D341Med (cell line): ENCODE measurements at places on chromosomes 4 and X.

DNA sequence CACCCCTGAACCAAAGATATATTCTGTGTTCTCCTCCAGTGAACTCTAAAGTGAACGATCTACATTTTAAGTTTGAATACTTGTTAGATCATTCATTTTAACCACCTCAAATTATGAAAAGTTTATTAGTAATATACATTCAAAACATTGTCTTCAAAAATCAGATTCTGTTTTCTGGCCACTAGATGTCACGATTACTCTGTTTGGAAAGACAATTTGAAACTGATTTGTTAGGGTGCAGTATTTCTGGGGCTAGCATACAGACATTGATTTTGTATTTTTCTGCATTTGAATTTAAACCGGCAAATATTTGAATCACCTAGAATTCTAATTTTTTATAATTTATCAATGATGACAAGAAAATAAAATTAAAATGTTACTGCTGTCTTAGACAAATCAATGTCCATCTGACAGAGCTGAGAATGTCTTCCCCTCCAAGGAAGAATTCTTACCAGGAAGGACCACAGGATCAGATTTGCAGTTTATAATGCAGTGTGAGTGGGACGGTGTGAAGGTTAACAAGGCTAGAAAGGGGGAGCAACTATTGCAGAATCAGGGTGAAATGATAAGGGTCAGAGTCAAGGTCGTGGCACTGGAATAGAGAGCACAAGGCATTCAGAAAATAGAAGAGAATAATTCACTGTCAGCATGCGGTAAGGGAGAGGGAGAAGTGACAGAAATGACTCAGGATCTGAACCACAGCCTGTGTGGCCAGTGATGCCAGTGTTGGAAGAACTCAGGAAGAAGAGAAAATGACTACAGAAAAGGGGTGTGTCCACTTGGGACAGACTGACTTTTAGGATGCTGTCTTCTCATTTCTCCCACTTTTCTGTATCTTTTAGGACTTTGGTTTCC lies 91.6 kb downstream of the ANXA10 start:
- DNase-seq: no peak

DNA sequence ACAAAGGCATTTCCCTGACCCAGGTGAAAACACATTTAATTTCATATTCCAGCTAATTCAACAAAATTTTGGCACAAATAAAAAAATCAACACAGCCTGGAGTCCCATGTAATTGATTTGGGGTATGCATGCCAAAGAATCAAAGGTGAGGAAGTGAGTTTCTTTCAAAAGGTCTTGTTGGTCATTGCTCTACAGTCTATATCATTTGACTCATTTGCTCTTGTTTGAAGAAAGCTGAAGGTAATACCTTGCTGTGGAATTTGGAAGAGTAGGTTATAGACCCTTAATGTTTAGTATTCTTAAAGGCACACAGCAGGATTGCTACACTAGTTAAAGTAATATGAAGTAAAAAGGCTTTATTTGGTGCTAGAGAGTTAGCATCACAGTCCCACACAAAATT lies 25.4 kb downstream of the COL4A6 start:
- no peak for DNase-seq

DNA sequence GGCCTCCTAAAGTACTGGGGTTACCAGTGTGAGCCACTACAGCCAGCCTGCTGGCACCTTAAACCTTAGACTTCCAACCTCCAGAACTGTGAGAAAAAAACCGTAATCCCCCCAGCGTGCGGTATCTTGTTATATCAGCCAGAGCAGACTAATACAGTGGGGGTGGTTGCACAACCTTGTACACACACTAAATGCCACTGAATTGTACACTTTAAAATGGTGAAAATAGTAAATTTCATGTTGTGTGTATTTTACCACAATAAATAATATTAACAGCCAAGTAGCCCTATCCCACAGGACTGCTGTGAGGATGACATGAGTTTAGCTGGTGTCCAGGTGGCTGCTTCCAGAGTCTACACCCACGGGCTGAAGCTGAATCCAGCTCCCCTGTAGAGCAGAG lies 38.8 kb downstream of the ZBTB49 start:
- no peak for DNase-seq

DNA sequence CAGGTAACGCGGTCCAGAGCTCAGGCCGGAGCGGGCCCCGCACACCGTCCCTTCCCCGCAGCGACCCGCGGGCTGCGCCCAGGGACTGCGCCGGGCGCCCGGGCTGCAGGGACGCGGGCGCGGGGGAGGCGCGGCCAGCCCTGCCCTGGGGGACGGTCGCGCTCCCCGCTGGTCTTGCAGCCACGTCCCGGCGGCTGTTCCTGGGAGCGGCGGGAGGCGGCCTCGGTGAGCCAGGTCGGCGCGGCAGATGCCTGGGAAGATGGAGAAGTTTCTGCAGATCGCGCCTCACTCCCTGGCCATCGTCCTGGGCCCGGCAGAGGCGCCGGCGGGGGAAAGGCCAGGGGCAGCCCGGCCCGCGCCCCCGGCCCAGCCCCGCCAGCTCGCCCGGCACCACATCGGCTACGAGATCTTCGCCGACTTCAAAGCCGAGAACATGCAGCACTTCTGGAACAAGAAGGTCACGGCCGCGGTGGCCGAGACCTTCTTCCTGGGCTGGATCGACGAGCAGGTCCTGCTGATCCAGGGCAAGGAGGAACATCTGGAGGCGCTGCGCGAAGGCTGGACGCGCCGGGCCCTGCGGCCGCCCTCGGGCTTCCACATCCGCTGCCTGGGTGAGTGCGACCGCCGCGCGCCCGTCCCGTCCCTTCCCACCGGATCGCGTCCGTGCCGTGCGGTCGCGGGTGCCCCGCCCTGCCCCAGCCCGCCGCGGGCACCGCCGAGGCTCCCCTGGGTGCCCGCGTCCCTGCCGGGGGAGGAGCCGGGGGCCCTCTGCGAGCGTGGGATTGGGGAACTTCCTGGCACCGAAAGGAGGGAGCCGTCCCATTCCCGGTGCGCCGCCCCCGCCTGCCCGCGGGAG lies 107.4 kb upstream of the STOX2 start:
- DNase-seq: peak; percentile 72

- DNase-seq: no peak
These were observed 3.3 kb upstream of the LIN54 start for GRCh38 chr4:83013902-83014301.

GRCh38 chr4:11730545-11730944 lies 301.9 kb upstream of the HS3ST1 start:
- no peak for DNase-seq

- DNase-seq: no peak
These were observed 175.5 kb upstream of the ADGRL3 start for GRCh38 chr4:61024610-61025009.

- no peak for DNase-seq
These were observed 127.4 kb downstream of the SH3RF1 start for GRCh38 chr4:169143335-169143734.

- DNase-seq: no peak
These were observed 82.6 kb downstream of the LUZP4 start for GRCh38 chrX:115372152-115372551.

GRCh38 chrX:53715346-53715924 lies 28.9 kb upstream of the HUWE1 start:
- DNase-seq: no peak

DNA sequence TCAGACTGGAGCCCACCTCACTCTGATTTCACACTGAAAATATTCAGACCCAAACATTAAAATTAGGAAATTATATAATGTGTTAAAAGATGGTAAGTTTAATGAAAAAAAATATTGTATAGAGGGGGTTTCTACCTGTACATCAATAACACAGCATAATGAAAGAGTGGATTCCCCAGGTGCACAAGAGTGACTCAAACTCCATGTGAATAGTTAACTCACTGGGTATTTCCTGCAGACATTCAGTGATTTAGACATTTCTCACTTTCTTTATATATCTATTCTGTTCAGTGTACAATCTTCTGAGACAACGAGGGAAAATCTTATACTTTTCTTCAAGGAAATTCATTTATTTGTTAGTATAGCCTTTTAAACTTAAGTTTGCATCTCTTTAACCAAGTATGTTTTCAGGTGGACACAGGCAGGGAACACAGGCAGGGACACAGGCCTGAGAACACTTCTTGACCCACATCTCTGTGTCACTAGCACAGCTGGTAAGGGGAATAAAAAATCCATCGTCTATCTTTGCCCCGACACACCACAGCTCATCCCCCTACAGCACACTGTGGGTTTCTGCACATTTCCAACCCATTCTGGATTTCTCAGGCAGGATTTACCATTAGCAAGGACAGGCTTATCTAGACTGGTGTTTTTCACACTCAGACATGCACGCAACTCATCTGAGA lies 525.5 kb upstream of the BOD1L1 start:
- no peak for DNase-seq

GRCh38 chr4:152515678-152516077 lies 20.2 kb downstream of the FBXW7 start:
- DNase-seq: no peak

GRCh38 chr4:123163501-123163900 lies 233.1 kb upstream of the SPRY1 start:
- DNase-seq: no peak

DNA sequence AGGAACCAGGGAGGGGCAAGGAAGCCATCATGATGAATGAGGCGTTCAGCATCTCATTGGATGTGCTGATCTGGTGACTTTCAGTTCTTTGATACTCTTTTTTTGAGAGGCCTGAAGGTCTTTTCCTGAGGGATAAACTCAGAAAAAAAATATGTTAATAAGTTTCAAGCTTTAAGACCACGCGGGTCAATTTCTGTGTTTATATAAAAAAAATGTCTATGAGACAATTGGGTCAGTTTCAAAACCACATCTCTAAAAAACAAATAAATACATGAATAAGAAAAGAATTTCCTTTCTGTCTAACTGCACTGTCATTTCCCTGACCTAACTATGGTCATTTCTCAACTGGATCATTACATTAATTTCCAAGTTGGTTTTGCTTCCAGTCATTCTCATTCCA lies 62.6 kb downstream of the TRIML1 start:
- no peak for DNase-seq

- peak; percentile 42 for DNase-seq
These were observed 73.3 kb downstream of the RBM46 start for GRCh38 chr4:154854362-154854761.

DNA sequence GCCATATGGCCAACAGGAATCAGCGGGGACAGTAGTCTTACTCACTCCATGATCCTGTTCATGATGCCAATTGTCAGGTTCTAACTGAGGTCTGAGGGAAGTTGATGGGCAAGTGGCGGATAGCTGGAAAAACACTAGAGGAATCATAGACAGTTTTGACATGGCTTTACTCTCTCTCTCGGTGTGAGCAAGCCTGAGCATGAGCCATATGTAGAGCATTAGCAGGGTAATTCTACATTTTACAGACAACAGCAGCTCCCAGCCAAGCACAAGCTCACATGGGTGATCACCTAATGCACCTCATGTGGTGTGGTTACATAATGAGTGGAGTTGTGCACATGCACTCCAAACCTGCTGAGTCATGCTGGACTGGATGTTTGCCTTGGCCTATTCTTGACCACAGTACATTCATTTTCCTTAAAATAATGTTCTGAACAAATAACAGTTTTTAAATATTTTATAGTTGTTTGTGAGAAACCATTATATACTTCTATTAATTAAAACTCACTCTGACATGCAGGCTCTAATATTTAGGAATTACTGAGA lies 429.2 kb downstream of the GPAT3 start:
- DNase-seq: no peak

- no peak for DNase-seq
These were observed 1420.5 kb downstream of the PCDH7 start for GRCh38 chr4:32140636-32141035.

GRCh38 chr4:115780835-115781234 lies 667.4 kb upstream of the NDST4 start:
- DNase-seq: no peak

DNA sequence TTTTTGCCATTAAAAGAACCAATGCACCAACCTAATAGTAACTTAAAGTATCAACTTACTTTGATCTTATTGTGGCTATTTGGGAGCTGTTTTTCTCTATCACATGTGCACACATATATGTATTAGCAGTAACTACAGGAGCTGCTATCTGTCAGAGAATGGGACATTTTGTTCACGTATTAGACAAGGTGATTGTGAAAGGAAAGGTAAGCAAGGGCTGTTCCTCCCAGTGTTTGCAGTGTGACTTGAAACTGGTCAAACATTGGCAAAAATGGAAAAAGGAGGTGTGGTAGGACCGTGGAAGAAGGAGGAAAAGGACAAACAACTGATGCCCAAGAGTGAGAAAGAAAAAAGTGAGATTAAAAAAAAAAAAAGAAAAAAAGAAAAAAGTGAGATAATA lies 43.1 kb upstream of the KLHL2 start:
- DNase-seq: no peak

- no peak for DNase-seq
These were observed 27.6 kb upstream of the FGFR3 start for GRCh38 chr4:1765409-1766072.

GRCh38 chr4:79050541-79050880 lies 111.3 kb upstream of the PAQR3 start:
- DNase-seq: peak; percentile 52

GRCh38 chr4:99381588-99382175 lies 29.1 kb upstream of the ADH1C start:
- DNase-seq: no peak

DNA sequence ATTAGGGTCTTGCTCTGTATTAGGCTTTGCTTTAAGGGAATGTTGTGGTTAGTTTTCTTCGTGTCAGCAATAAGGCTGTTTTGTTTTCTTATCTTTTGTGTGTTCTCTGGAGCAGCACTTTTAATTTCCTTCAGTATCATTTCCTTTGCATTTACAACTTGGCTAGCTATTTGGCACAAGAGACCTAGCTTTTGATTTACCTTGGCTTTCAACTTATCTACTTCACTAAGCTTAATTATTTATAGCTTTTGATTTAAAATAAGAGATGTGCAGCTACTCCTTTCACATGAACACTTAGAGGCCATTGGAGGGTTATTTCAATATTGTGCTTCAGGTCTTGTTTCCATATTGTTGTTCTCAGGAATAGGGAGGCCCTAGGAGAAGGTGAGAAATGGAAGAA lies 68.2 kb downstream of the FAT4 start:
- no peak for DNase-seq

GRCh38 chr4:81799371-81799770 lies 327.7 kb upstream of the RASGEF1B start:
- DNase-seq: no peak

- no peak for DNase-seq
These were observed 2.4 kb downstream of the ALB start for GRCh38 chr4:73406548-73406875.

- DNase-seq: no peak
These were observed 313.9 kb downstream of the ASMT start for GRCh38 chrX:1928805-1929204.

DNA sequence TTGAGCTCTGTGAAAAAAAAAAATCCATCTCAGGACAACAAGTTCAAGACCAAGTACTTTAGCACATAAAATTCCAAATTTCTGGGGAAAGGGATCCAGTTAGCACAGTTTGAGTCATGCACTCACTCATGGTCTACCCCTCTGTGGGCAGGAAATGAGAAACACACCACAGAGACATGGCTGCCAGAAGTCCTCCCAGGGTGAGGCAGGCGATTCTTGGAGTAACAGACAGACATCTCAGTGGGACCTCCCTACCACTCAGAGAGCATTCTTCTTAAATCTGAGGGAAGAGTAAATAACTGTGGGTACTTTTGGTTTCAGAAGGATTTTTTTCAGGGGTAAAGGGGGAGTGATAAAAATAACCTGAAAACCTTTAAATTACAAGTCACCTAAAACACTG lies 14.1 kb downstream of the CXCL1 start:
- DNase-seq: no peak

- no peak for DNase-seq
These were observed 94.7 kb upstream of the NAP1L5 start for GRCh38 chr4:88792268-88792781.
